ENCODE measurements at places on chromosomes 13 and 19. TPM values are rescaled to one million over a fixed set of nuclear protein-coding genes. Genes with fewer than 3 reads are reported as not detected.

- H3K36me3 ChIP-seq: no peaks in the 10 kb centered on the region
- H3K27ac ChIP-seq: no peak overlapping the region
- H3K4me3 ChIP-seq: peak overlapping the region; percentile 78
- H3K27me3 ChIP-seq: peaks cover 51% of the 10 kb centered on the region
Measured at GRCh38 chr13:33349288-33349985, 63.9 kb upstream of the STARD13 start.

- H3K4me3 ChIP-seq: no peak overlapping the region
- no peak overlapping the region for H3K27ac ChIP-seq
- no peaks in the 10 kb centered on the region for H3K27me3 ChIP-seq
- no peaks in the 10 kb centered on the region for H3K36me3 ChIP-seq
- H3K4me1 ChIP-seq: no peaks in the 10 kb centered on the region
Measured at GRCh38 chr13:65843314-65843731, 1386.8 kb downstream of the PCDH9 start.

GRCh38 chr19:49574206-49574755 lies 6.1 kb downstream of the NOSIP start:
- H3K4me1 ChIP-seq: peaks cover 20% of the 10 kb centered on the region
- H3K27me3 ChIP-seq: no peaks in the 10 kb centered on the region
- peaks cover 7% of the 10 kb centered on the region for H3K36me3 ChIP-seq
- no peak overlapping the region for H3K4me3 ChIP-seq
- DNase-seq: no peak
- no peak overlapping the region for H3K27ac ChIP-seq

DNA sequence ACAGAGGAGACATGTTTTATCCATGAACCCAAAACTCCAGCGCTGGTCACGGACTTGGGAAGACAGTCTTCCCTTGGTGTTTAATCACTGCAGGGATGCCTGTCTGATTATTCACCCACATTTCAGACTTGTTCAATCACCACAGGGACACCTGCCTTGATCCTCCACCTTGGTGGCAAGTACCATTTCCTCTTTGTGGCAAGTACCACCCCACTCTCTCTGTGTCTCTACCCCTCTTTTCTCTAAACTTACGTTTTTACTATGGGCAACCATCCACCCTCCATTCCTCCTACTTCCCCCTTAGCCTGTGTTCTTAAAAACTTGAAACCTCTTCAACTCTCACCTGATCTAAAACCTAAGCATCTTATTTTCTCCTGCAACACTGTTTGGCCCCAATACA lies 16.8 kb downstream of the ZNF83 start:
- peak overlapping the region; percentile 10 for H3K27ac ChIP-seq
- no peak overlapping the region for H3K4me3 ChIP-seq
- no peaks in the 10 kb centered on the region for H3K4me1 ChIP-seq
- H3K27me3 ChIP-seq: no peaks in the 10 kb centered on the region
- peaks cover 36% of the 10 kb centered on the region for H3K36me3 ChIP-seq
- no peak for DNase-seq

DNA sequence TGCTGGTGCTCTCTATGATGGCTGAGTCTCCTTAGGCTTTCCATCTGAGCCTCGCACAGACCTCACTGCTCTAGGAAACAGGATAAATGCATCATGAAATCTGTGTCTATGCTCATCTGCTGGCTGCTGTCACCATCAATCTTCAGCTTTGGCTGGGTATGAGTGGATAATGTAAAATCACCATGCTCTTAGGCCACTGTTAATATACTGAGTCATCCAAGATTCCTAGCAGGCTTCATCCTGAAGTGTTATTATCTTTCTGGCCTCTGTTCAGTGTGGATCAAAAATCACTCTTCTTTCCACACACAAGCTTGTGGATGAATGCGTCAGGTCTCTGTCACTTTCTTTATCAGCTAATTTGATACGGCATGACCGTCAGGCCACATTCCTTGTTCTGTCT lies 317.4 kb downstream of the NALCN start:
- no peak overlapping the region for H3K27ac ChIP-seq
- DNase-seq: no peak
- H3K4me1 ChIP-seq: no peaks in the 10 kb centered on the region
- H3K27me3 ChIP-seq: no peaks in the 10 kb centered on the region

GRCh38 chr13:113929628-113930615 lies 44.0 kb downstream of the C13orf46 start:
- DNase-seq: peak; percentile 62
- H3K4me1 ChIP-seq: peaks cover 8% of the 10 kb centered on the region
- H3K27ac ChIP-seq: no peak overlapping the region
- H3K36me3 ChIP-seq: no peaks in the 10 kb centered on the region
- no peaks in the 10 kb centered on the region for H3K27me3 ChIP-seq

GRCh38 chr13:73742982-73743381 lies 391.2 kb downstream of the KLF12 start:
- no peak for DNase-seq

DNA sequence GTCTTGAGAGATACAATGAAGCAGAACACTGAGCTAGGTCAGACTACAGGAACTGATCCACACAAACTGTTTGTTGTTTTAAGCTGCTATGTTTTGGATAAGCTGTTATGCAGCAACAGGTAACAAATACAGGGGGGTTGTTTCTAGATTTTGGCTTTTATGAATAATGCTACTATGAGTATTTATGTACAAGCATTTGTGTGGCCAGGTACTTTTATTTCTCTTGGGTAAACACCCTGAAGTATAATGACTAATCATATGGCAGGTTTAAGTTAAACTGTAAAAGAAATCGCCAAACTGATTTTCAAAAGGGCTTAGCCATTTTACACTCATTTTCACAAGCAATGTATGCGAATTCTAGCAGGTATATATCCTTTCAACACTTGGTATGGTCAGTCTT lies 166.0 kb downstream of the DNAJC3 start:
- peaks cover 33% of the 10 kb centered on the region for H3K36me3 ChIP-seq
- H3K27me3 ChIP-seq: no peaks in the 10 kb centered on the region
- DNase-seq: no peak
- H3K27ac ChIP-seq: no peak overlapping the region
- H3K4me3 ChIP-seq: no peak overlapping the region
- no peaks in the 10 kb centered on the region for H3K4me1 ChIP-seq

GRCh38 chr13:78636495-78636894 lies 22.5 kb downstream of the OBI1 start:
- DNase-seq: no peak
- no peaks in the 10 kb centered on the region for H3K27me3 ChIP-seq
- H3K4me3 ChIP-seq: no peak overlapping the region
- H3K36me3 ChIP-seq: peaks cover 43% of the 10 kb centered on the region

The ZNF729 gene
- not detected for total RNA-seq

The MCEMP1 gene
- not detected for total RNA-seq

The MISP3 gene
- 3.1 TPM for total RNA-seq

The IQCN gene
- 10.2 TPM for total RNA-seq

The IFNL1 gene
- not detected for total RNA-seq

Data from type B pancreatic cell (in vitro differentiated cells).